ENCODE measurements at places on chromosomes 3 and 15. TPM values are rescaled to one million over a fixed set of nuclear protein-coding genes. Genes with fewer than 3 reads are reported as not detected.

Gene EXD1
- not detected for polyA plus RNA-seq

Gene SEMA5B
- polyA plus RNA-seq, result not detected

Gene TUSC7
- not detected for polyA plus RNA-seq

Gene GRK7
- not detected for polyA plus RNA-seq

DNA sequence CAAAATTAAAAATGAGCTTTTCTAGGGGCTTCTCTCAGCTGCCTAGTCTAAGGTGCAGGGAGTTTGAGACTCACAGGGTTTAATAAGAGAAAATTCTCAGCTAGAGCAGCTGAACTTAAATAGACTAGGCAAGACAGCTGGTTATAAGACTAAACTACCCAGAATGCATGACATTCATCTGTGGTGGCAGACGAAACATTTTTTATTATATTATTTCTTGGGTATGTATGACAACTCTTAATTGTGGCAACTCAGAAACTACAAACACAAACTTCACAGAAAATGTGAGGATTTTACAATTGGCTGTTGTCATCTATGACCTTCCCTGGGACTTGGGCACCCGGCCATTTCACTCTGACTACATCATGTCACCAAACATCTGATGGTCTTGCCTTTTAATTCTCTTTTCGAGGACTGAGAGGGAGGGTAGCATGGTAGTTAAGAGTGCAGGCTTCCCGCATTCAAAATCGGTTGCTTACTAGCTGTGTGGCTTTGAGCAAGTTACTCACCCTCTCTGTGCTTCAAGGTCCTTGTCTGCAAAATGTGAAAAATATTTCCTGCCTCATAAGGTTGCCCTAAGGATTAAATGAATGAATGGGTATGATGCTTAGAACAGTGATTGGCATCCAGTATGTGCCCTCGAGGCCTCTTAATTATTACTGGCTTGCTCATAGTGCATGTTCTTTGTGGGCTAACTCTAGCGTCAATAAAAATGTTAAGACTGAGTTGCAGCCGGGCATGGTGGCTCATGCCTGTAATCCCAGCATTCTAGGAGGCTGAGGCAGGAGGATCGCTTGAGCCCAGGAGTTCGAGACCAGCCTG lies 984 bp downstream of the CCR5 start:
- DNase-seq, result no peak

DNA sequence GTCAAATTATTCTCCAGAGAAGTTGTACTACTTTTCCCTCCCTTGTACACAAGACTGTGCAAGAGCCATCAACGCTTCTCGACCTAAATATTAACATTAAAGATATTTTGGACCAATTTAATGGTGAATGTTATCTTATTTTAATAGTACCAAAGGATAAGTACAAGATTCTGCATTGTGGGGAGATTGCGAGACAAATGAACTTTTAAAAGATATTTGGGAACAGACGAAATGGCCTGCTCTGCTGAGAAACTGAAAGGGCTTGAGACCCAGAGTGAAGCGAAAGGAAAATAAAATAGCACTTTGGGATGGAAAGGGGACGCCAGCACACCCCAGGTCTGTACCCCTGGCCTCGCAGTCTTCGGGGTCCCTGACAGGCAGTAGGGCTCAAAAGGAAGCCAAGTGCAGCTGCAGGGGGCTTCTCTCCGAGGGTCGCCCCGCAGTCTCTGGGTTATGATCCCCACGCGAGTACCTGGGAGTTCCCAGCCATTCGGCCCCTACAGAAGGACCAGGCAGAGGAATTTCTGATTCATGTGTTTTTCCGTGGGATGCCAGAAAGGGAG lies 97.6 kb upstream of the VGLL3 start:
- no peak for DNase-seq

DNA sequence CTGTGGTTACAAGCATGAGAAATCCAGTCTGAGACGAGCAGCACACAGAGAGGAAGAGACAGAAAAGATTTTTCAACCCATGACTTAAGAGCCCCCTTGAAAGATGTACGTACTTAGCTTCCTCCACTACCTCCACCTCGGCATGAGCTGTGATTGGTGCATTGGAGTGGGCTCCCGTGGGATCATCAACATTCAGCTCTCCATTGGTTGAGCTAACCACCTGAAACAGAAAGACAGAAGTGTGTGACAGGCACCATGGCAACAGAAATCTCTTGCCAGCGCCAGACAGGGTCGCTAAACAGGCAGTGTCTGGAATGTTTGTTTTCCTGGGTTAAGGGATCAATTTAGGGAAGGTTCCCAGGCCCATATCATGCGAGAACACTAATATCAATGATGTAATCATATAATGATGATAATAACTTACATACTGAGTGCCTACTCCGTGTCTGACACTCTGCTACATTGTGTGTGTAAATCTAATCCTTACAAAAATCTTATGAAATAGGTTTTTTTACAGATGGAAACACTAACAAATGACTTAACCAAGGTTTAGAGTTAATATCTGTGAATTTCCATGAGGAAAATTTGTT lies 17.5 kb upstream of the PPIB start:
- DNase-seq, result no peak

DNA sequence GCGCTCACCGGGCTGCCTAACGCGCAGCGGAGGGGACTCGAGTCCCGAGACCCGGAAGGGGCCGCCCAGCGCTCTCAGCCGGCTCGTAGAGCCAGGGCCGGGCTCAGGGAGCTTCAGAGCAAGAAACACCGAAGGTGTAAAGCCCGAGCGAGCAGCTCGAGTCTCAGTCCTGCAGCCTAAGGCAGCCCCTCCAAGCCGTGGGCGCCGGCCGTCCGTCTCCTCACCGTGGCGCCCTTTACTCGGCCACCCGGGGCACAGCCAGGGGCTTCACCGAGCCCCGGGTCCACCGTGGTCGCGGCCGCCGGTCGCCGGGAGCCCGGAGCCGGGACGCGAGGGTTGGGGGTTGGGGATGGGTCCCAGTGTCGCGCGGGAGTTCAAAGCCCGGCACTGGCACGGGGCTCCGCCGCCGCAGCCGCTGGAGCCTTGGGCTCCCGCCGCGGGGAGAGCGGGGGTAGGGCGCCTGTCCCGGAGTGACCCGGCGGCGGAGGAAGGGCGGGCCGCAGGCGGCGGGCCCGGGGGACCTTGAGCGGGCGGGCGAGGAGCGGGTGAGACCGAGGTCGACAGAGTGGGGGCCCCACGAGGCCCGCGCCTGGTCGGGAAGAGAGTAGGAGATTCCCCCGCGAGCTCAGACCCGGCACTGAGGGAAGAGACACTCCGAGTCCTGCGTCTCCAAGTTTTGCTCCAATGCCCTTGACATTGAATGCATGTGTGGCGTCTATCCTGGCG lies 26.9 kb upstream of the THRB start:
- DNase-seq, result no peak

DNA sequence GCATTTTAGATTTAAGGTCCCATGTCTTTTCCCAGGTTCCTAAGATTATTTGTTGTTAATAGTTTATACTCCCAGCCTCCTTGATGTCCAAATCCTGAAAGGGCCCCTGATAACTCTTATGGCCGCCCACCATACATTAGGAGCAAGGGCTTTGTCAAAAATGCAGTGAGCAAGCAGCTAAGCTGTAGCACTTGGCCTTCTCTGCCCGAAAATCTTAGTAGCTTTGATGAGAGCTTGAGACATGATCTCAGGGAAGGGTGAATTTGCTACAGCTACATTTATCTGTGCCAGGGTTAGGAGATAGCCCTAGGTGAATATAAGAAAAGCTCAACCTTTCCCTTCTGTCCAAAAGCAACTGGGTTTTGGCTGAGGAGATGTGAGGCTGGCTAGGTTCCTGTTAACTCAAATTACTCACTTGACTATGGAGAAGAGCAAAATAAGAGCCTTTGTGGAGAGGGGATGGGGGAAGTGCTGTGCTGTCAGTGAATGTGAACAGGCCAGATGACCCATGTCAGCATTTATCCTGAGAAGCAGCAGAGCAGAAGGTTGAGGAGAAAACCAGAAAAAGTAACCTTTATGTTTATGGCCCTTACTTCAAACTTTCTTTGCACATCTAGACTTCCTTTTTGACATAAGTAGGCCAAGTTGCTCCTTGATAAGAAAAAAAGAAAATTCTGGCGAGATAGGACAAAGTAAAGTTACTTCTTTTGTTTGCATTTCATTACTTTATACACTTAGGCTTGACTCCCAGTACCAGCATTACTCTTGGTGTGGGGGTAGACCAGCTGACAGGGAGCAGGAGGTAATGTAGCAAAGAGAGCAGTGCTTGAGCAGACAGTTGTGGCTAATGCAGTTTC lies 21.1 kb downstream of the MAPK6 start:
- no peak for DNase-seq

DNA sequence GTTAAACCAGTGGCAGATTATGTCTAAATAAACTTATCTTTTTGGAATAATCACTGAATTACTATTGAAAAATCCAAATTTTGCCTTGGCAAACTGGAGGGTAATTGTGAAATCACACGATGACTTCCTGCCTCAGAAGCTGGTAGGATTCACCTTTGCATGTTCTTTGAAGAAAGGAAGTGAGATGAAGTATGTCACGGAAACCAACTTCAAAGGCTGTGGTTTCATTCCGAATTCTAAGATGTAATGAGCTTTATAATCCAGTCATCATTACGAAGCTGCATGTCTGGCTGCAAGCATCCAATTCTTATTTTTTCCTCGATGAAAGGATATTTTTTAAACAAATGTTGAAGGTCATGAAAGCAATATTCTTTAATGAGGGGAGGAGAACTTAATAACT lies 15.0 kb upstream of the ZBED2 start:
- DNase-seq, result peak; percentile 79

DNA sequence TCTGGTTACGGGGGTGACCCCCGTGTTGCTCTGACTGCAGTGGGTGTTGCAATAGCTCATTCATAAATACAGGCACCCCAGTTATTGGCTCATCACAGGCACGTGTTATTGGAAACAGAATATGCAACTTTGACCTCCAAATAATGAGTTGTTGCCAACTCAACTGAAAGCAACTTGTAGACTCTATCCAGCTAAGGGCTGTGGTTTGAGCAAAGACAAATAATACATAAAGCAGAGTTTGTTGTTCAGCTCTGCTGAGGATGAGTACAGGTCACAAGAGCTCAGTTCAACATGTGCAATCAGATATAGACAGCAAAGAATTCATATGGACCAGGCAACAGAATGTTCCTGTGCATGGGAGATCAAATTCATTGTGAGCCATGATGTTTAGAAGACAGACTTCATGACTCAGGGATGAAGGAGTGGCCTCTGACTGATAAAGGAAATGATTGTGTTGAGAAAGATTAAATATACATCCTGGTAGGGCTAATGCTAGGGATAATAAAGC lies 87.6 kb upstream of the LRIG1 start:
- no peak for DNase-seq

DNA sequence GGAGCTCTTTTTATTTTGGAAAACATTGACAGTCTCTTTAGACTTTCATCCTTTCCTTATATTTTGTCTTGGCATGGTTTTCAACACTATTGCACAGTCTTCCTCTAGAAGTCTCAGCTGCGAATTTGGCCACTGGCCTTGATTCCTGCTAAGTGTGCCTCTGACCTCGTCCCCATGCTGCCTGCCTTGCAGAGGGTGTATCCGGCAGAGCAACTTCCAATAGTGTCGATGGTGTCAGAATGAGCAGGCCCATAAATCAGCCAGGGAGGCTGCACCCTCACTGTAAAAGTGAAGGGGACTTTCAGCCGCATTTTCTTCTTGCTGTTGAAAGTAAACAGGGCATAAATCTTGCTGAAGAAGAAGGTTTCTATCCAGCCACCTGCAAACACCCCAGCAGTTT lies 336.7 kb upstream of the TRIM42 start:
- no peak for DNase-seq

DNA sequence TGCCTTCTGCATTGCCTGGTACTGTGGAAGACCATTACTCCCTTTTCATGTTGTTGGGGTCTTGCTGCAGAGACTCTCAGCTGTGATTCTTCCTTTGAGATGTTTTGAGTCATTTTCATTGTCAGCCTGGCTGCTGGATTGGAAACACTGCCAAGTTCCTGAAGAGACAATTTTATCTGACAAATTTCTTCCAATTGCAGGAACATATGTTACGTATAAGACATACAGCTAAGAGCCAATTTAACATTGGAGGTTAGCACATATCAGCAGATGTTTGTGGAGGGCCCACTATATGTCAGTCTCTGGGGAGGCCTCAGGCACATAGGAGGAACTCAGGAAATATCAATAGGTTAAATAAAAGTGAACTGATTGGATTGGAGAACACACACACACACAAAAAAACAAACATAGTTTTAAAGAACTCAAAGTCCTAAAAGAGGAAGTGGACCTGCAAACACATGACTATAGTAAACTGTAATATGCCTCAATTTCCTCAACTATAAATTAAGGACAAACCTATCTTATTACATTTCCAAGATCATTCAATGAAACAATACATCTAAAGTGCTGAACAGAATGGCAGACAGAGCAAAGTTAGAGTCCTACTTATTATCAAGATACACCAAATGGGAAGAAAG lies 172.3 kb downstream of the MYRIP start:
- DNase-seq, result no peak

DNA sequence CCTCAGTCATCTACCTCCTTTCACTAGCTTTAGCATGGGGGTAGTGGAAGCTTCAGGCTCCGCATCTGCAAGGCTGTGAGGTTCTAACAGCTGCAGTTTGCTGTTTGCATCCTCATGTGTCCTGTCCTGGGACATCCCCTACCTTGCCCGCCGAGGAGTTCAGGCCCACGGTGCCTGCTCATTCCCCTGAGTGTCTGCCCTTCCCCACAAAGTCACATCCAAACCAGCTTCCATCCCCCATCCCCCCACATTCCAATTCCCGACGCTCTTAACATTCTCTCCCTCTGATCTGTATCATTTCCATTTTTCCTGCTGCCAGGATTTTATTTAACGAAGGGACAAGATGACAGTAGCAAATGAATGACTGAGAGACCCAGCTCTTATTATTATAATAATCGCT lies 43.8 kb downstream of the HRH1 start:
- no peak for DNase-seq

DNA sequence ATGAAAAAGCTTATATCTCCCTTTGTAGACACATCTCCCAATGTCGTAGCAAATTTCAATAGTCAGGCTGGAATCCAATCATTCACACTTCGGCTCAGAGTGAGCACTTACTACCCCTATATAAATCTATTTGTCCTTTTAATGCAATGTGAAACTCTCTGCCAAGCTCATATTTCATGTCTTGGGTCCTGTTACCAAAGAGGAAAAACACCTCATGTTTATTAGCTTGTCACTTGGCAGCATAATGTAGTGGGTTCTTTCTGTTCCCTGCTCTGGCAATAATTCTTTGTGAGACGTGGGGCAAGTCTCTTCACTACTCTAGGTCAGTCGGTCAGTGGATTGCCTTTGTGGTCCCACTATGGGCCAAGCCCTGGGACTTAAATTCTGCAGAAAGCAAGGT lies 107.1 kb downstream of the SRGAP3 start:
- no peak for DNase-seq

DNA sequence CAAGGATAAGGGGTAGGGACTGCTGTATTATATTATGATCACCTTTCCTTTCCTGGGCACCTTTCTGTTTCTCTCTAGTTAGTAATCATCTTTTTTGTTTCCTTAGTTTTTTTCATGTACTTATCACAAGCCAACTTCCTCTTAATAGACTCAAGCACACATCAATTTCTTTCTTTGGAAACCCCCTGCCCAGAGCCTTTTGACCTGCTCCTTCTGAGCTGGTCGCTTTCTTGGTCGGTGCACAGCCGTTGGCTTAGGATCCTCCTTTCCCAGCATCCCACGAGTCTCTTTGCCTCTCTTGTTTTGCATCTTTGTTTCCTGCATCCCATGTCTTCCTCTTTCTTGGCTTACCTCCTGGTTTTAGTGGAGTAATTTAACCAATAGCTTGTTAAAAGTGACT lies 26.9 kb downstream of the GASK1A start:
- DNase-seq, result no peak
